ENCODE measurements at places on chromosomes 2 and 18. TPM values are rescaled to one million over a fixed set of nuclear protein-coding genes. Genes with fewer than 3 reads are reported as not detected.

DNA sequence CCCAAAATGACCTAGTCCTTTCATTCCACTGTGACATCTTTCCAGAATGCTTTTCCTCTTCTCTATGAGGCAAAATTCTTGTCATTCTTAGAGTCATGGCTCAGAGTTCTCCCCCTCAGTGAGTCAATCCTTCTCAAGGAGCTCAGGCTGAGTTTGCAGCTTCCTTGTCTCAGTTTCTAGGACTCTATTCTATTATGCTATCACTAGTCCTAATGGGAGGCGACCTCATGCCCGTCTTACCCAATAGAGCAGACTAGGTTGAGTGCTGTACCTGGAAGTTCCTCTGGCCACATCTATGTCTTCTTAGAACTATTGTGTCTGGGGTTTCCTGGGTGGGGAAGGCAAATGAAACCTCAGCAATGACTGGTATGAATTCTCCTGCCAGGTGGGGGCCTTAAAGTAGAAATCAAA lies 51.5 kb downstream of the HAUS1 start:
- ATAC-seq = no peak
- no peak overlapping the region for H3K27ac ChIP-seq
- H3K27me3 ChIP-seq = no peaks in the 10 kb centered on the region
- no peaks in the 10 kb centered on the region for H3K4me1 ChIP-seq
- no peaks in the 10 kb centered on the region for H3K36me3 ChIP-seq

DNA sequence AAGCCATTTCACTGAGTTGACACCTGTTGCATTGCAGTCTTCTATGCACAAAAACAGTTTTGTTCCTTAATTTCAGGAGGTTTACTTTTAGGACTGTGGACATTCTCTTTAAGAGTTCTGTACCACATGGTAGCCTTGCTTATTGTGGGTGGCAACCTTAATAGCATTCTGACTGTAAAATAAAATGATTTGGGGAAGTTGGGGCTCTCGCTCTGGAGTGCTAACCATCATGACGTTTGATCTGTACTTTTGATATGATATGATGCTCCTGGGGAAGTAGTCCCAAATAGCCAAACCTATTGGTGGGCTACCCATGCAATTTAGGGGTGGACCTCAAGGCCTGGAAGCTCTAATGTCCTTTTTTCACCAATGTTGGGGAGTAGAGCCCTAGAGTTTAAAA lies 3.4 kb downstream of the CTLA4 start:
- no peak overlapping the region for H3K4me3 ChIP-seq
- peak overlapping the region; percentile 25 for H3K27ac ChIP-seq
- ATAC-seq = peak; percentile 55
- no peaks in the 10 kb centered on the region for H3K27me3 ChIP-seq
- H3K36me3 ChIP-seq = no peaks in the 10 kb centered on the region
- H3K4me1 ChIP-seq = no peaks in the 10 kb centered on the region

DNA sequence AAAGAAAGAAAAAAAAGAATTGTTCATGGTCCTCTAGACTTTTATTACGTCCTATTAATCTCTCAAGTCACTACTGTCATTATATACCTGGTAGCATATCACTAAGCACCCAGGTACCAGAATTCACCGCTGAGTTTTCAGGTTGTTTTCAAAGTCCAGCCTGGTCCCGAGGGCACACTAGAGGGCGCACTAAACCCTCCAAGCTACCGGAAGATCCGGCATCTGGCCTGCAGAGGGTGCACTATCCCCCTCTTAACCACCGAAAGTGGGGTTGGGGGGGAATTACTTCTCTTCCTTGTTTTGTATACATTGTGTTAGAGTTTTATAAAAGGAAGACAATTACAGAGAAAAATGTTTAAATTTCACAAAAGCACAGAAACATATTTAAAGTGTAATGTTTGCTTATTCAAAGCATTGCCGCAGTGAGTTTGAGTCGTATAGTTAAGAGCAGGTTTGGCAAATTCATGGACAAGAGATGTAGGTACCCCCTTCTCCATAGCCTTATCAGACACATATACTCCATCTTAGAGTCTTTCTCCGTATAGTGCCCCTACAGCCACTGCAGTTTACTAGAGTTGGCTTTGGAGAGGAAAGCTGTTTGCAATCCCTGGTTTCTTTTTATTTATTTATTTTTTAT lies 19.2 kb downstream of the MOGAT1 start:
- H3K27me3 ChIP-seq = no peaks in the 10 kb centered on the region
- peak; percentile 74 for ATAC-seq
- no peaks in the 10 kb centered on the region for H3K36me3 ChIP-seq
- H3K4me3 ChIP-seq = no peak overlapping the region

DNA sequence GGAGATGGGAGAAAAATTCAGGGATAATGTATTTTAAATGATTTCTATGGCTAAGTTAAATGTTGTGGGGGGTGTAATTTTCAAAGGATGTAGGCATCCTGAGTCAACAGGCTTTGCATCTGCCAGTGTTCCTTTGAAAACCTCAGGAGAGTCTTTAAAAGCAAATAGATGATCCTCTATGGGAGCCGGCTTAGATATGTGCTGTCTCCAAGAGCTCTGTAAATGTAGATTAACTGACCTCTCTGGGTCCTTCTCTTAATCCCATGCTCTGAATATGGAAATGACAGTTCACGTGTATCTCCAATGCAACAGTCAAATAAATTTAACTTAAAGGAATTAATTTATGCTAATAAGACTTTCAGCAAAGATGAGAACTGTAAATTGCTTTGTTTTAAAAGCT lies 292.7 kb downstream of the ERBB4 start:
- ATAC-seq = no peak
- H3K36me3 ChIP-seq = no peaks in the 10 kb centered on the region
- no peak overlapping the region for H3K4me3 ChIP-seq
- no peaks in the 10 kb centered on the region for H3K4me1 ChIP-seq
- H3K27me3 ChIP-seq = no peaks in the 10 kb centered on the region

DNA sequence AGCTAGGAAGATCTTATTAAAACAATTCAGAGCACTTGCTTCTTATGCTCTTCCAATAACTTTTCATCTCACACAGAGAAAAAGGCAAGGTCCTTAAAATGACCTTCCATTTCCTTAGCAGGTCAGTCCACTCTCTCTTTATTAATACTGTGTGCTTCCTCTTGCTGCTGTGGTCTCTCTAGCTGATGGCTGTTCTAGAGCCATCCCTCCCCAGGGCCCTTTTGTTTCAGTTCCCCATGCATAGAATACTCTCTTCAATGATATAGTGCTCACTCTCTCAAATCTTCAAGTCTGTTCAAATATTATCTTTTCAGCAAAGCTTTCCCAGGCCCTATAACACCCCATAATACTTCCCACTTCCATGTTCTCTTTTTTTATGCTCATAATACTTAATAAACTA lies 469.3 kb downstream of the METTL4 start:
- H3K4me1 ChIP-seq = no peaks in the 10 kb centered on the region
- no peak for ATAC-seq
- no peaks in the 10 kb centered on the region for H3K36me3 ChIP-seq
- H3K27ac ChIP-seq = no peak overlapping the region

- H3K4me3 ChIP-seq = peak overlapping the region; percentile 53
- peaks cover 35% of the 10 kb centered on the region for H3K27me3 ChIP-seq
- peaks cover 10% of the 10 kb centered on the region for H3K4me1 ChIP-seq
- H3K27ac ChIP-seq = no peak overlapping the region
- H3K36me3 ChIP-seq = no peaks in the 10 kb centered on the region
Measured at GRCh38 chr2:159903443-159904126, 105.6 kb upstream of the CD302 start.

DNA sequence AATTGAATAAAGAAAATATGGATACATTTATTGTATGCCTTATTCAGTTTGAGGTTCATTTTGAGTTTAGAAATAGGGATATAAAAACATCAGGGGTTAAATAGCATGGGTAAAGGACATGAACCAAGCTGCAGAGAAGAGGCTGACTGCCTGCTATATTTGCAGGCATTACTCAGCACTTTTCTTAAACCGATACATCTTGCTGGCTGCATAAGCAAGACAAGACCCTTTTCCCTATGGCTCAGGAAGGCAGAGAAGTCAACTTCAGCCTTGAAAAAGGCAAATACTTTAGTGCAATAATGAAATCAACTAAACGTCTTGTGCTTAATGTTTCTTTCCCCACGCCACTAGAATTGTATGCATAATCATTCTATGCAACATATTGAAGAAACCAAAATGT lies 36.4 kb downstream of the SCN1A start:
- ATAC-seq = no peak
- no peaks in the 10 kb centered on the region for H3K4me1 ChIP-seq
- no peaks in the 10 kb centered on the region for H3K36me3 ChIP-seq

The LINC00305 gene
- not detected for total RNA-seq

The TRABD2A gene
- total RNA-seq = 2.7 TPM

The GCG gene
- total RNA-seq = not detected

The TGFA gene
- total RNA-seq = 1.7 TPM

The AMER3 gene
- total RNA-seq = not detected

Measured in gastroesophageal sphincter (tissue), 4 donors.